ENCODE measurements at places on chromosomes 12 and 14. TPM values are rescaled to one million over a fixed set of nuclear protein-coding genes. Genes with fewer than 3 reads are reported as not detected.

- no peak for DNase-seq
- H3K4me3 ChIP-seq, result no peak overlapping the region
- no peaks in the 10 kb centered on the region for H3K27me3 ChIP-seq
- H3K36me3 ChIP-seq, result peaks cover 54% of the 10 kb centered on the region
- H3K27ac ChIP-seq, result no peak overlapping the region
Observed at GRCh38 chr12:111748151-111748672, 18.5 kb upstream of the ALDH2 start.

Gene RNASE3
- polyA plus RNA-seq, result 0.18 TPM

DNA sequence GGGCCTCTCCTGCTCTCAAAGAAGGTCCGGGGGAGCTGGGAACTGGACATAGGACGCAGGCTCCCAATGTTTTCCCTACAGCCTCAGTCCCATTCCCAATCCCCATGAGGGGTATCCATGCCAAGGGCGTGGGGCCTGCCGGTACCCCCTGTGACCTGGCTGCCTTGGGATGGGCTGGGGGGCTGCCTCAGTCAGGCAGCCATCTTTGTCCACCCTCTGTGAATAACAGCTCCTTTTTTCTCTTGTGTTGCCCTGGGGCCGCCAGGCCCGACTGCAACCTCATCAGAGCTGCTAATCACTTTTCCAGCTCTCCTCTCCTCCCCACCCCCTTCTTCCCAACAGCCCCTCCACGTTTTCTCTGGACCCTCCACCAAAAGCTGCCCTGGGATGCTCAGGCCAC is 11.2 kb downstream of the FIGNL2 start:
- H3K27me3 ChIP-seq, result peaks cover 32% of the 10 kb centered on the region
- H3K4me1 ChIP-seq, result peaks cover 3% of the 10 kb centered on the region
- no peak overlapping the region for H3K4me3 ChIP-seq

Gene G2E3
- 16.0 TPM for polyA plus RNA-seq

Gene DPF3
- 3.5 TPM for polyA plus RNA-seq

- no peak overlapping the region for H3K27ac ChIP-seq
- DNase-seq, result no peak
- peaks cover 43% of the 10 kb centered on the region for H3K36me3 ChIP-seq
- no peaks in the 10 kb centered on the region for H3K4me1 ChIP-seq
- H3K27me3 ChIP-seq, result no peaks in the 10 kb centered on the region
Observed at GRCh38 chr14:69073915-69074314, 79.0 kb downstream of the DCAF5 start.

Gene TGM1
- polyA plus RNA-seq, result 8.6 TPM

Gene A2M
- polyA plus RNA-seq, result 74.4 TPM

- DNase-seq, result no peak
- H3K27me3 ChIP-seq, result no peaks in the 10 kb centered on the region
- no peaks in the 10 kb centered on the region for H3K36me3 ChIP-seq
Observed at GRCh38 chr14:42545636-42546035, 939.0 kb downstream of the LRFN5 start.

GRCh38 chr12:5882511-5883190 is 62.4 kb downstream of the ANO2 start:
- peaks cover 8% of the 10 kb centered on the region for H3K27me3 ChIP-seq
- H3K36me3 ChIP-seq, result no peaks in the 10 kb centered on the region
- H3K4me1 ChIP-seq, result peaks cover 11% of the 10 kb centered on the region

GRCh38 chr12:119959435-119959834 is 29.6 kb upstream of the BICDL1 start:
- no peak overlapping the region for H3K27ac ChIP-seq

DNA sequence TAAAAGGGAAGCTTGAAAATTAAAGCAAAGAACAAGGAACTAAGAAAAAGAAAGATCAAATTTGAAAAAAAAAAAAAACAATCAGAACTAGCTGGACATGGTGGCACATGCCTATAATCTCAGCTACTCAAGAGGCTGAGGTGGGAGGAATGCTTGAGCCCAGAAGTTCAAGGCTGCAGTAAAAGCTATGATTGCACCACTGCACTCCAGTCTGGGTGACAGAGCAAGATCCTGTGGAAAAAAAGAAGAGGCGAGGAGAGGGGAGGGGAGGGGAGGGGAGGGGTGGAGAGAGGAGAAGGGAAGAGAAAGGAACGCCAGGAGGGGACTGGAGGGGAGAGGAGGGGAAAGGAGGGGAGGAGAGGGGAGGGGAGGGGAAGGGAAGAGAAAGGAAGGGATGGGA is 43.0 kb downstream of the EEA1 start:
- no peaks in the 10 kb centered on the region for H3K27me3 ChIP-seq
- H3K4me1 ChIP-seq, result no peaks in the 10 kb centered on the region
- DNase-seq, result peak; percentile 36
- no peak overlapping the region for H3K4me3 ChIP-seq
- H3K36me3 ChIP-seq, result peaks cover 16% of the 10 kb centered on the region

DNA sequence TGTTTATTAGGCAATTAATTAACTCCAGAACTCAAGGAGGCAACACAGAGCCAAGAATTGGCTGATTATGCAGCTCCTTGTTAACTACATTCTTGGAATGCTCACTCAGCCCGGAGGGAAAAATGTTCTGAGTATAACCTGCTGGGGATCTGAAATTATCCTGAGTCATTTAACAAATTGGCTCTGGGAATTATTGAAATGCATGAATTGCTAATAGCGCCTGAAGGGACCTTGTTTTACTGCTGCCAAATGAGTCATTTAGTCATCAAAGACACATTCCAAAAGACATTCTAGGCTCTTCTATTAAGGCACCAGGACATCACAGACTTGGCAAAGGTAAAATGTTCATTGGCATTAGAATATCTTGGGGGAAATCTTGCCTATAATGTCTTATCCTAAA is 13.0 kb downstream of the TMEM52B start:
- no peak overlapping the region for H3K27ac ChIP-seq
- DNase-seq, result no peak
- H3K4me3 ChIP-seq, result no peak overlapping the region
- H3K27me3 ChIP-seq, result no peaks in the 10 kb centered on the region

GRCh38 chr12:68276402-68276930 is 23.1 kb upstream of the IL22 start:
- no peaks in the 10 kb centered on the region for H3K27me3 ChIP-seq
- DNase-seq, result no peak
- no peak overlapping the region for H3K27ac ChIP-seq
- no peaks in the 10 kb centered on the region for H3K36me3 ChIP-seq
- H3K4me3 ChIP-seq, result no peak overlapping the region

GRCh38 chr12:116996093-116996492 is 85.3 kb downstream of the FBXW8 start:
- H3K4me3 ChIP-seq, result no peak overlapping the region
- H3K4me1 ChIP-seq, result no peaks in the 10 kb centered on the region
- DNase-seq, result no peak
- no peak overlapping the region for H3K27ac ChIP-seq
- H3K27me3 ChIP-seq, result no peaks in the 10 kb centered on the region
- peaks cover 28% of the 10 kb centered on the region for H3K36me3 ChIP-seq

Gene TAS2R30
- polyA plus RNA-seq, result 0.07 TPM

Gene LTBP2
- polyA plus RNA-seq, result 3.5 TPM

DNA sequence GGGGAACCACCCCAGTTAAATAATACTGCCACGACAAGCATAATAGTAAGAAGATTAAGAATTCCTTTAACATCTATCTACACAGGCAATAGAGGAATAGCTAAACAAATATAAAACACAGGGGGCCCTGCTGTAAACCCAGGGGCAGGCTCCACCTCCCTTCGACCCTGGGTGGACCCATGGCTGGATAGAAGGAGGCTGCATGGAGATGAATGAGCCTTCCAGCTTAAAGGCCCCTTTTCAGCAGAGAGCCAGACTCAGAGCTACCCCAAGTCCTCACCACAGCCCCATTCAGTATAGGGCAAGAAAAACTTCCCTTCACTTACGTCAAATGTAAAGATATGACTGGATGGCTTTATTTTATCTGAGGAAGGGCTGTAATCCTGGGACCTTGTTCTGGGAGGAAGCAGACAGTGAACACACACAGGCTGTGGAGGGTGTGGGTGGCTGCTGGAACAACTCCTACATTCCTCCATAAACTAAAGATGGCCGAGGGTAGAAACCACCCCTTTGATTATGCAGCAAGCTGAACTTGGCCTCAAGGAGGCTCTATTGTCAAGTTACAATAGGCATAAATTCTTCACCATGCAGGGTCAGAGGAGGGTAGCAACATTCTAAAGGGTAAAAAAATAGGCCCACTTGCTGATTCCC is 30.4 kb downstream of the NUAK1 start:
- H3K27me3 ChIP-seq, result no peaks in the 10 kb centered on the region
- H3K4me1 ChIP-seq, result peaks cover 47% of the 10 kb centered on the region
- peak overlapping the region; percentile 66 for H3K27ac ChIP-seq
- no peak overlapping the region for H3K4me3 ChIP-seq
- DNase-seq, result peak; percentile 74

All from large intestine (tissue), 12 donors.